ENCODE measurements at places on chromosomes 7 and 10.

DNA sequence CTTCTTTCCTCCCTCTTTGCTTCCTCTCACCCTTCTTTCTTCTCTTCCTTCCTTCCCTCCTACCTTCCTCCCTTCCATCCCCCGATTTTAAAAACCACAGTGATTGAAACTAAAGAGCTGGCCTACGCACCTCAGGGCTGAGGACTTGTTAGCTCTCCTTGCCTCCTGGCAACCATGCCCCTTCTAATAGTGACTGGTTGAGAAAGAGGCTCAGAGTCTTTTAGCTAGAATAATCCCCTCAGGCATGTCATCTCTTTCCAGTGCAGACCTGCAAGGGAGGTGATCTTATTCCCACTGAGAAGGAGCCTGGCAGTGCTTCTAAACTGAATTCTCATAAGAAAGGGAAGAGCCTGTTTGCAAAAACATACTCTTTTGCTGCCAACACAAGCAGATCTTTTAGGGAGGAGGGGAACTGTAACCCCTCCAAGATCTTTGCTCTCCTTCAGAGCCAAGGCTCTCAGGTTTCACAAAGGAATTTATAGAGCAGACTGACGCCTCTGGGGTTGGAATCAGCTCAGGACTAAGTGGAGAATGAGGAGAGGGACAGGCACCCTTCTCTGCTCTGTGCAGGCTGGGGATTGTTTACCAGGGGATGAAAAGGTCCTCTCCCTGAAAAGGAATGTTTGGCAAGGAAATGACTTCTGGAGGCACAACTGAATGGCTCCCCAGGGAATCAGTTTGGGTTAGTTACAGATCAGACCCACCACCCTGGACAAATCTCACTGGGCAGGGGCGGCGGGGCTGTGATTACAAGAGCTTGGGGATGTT, 9.4 kb upstream of the ANKRD1 start:
- no peak for DNase-seq

DNA sequence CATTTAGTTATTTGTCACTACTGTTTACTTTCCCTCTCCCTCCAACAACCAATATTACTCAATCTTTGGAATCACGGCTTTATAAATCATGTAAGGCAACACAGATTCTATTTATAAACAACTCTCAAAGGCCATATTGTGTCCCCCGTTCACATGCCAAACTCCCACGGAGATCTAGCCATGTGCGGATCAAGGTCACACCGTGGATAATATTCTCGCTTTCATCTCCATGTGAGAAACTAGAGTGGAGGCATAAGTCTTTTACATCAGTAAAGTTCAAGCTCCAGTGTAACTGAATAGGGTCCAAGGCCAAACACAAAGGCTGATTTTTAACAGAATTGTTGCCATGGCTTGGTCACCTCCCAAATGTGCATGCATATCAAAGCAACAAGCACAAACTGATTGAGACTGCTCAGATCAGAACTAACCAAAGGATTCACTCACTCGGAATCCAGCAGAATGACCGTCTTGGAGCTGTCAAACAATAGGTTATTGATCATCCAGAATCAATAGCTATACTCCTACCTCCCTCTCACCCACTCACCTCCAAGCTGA, 569.5 kb upstream of the LRRN3 start:
- no peak for DNase-seq

DNA sequence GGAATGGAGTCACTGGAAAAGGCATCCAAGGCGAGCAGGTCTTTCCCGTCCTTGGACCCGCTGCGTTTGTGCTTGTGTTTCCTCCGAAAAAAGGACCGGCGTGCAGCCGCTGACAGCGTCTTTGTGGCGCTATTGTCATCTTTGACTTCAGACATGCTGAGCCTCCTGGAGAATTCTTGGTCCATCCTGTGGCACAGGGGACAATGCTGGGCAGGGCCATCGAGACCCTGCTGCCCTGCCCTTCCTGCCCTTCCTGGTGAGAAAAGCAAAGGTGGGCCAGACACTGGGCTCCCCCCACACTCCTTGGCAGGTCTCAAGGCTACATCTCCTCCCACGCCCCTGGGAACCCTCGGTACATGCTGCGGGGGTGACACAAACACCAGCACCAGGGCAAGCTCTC, 120.9 kb downstream of the DLG5 start:
- DNase-seq = no peak

- no peak for DNase-seq
These were observed 133.0 kb downstream of the TSPAN12 start for GRCh38 chr7:120724955-120725354.

Data from substantia nigra (tissue), 51 donors.